Mucosa of gallbladder (tissue), 1 donor: ENCODE measurements at places on chromosomes 7 and 10. TPM values are rescaled to one million over a fixed set of nuclear protein-coding genes. Genes with fewer than 3 reads are reported as not detected.

DNA sequence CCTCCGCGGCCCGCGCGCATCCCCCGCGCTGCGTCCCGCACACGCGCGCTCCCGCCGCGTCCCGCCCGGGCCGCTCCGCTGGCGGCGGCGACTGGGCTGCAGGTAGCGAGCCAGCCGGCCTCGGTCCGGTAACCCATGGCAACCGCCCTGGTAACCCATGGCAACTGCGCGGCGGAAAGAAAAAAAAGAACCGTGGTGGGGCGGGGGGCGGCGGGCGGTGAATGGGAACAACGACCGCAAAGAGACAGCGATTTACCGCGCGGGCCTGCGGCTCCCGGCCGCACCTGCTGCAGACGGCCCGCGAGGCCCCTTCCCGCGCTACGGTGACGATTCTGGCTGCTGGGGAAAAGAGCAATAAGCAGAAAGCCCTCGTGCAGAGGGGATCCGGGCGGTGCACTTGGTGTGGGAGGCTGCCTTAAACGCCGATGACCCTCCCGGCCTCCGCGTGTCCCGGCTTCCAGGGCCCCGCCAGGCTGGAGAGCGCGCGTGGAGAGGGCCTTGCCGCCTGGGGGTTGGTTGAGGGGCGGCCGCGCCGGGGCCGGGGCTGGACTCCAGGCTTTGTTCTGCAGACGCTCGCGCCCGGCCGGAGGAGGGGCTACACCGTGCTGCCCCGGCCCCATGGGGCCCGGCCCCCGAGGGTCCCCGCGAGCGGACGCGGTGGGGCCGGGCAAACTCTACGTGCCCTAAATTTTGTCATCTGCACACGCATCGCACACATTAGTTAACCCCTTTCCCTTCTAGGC lies 84.7 kb downstream of the SNX10 start:
- DNase-seq = no peak

CSTF2T gene
- total RNA-seq = 22.6 TPM

DNA sequence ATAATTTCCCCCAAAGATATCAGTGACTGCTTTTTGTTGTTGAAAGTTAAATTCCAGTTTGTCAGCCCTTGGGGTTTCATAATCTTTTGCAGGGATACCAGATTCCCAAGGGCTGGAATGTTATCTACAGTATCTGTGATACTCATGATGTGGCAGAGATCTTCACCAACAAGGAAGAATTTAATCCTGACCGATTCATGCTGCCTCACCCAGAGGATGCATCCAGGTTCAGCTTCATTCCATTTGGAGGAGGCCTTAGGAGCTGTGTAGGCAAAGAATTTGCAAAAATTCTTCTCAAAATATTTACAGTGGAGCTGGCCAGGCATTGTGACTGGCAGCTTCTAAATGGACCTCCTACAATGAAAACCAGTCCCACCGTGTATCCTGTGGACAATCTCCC lies 3.2 kb downstream of the CYP26A1 start:
- DNase-seq = no peak

GRCh38 chr7:483656-484355 lies 35.8 kb downstream of the PDGFA start:
- no peak for DNase-seq

LIPM gene
- total RNA-seq = not detected

CPN1 gene
- total RNA-seq = not detected

GRCh38 chr10:99975942-99976809 lies 33.6 kb downstream of the DNMBP start:
- no peak for DNase-seq

DNA sequence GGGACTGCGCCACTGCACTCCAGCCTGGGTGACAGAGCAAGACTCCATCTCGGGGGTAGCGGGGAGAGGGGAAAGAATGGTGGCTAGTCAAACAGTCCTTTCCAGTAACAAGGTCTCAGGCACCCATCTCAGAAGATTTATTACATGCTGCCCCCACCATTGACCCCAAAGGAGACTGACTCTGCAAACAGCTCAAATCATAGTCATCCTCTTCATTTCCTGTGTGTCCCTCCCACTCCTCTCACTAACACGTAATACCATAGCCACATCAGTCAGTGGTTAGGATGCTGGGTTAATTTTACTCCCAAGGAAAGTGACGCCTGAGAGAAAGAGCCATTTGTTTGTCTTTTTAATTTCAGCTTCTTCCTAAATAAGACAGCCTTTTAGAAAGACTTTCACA lies 56.6 kb upstream of the BET1 start:
- DNase-seq = no peak

DNA sequence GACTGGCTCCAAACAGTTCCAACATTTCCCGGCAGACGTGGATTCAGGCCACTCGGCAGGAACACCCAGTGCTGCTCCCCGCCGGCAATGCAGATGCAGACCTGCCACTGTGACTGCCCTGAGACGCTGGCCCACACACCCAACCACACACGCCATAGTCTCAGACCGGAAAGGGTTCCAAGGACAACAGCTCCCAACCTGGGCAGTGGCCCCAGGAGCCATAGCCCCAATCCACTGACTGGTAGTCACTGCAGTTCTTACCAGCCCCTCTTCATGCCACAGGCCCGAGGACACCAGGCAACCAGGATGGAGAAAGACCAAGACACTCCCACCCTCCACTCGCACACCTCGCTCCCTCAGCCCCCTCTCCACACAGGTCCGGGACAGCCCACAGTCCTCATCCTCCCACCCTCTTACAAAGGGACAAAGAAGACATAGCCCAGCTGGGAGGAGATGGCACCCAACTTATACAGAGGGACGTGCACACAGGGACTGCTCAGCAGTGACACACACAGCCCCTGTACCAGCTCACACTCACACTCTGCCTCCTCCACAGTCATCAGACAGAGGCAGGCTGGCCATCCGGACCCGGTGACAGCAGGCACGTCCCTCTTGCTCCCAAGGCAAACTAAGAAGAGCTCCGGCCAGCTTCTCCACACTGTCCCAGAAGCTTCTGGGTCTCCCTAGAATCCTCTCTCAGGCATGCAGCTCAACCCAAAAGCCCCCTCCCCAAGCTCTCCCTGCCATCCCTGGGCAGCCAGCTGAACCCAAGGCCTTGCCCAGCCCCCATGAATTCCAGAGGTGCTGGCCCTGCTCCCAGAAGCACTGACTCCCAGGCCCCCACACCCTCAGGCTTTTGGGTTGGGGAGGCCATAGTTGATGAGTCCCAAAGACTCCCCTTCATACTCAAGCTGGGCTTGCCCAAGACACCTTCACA lies 24.8 kb downstream of the KCNH2 start:
- no peak for DNase-seq

PUS7 gene
- total RNA-seq = 5.3 TPM

DNA sequence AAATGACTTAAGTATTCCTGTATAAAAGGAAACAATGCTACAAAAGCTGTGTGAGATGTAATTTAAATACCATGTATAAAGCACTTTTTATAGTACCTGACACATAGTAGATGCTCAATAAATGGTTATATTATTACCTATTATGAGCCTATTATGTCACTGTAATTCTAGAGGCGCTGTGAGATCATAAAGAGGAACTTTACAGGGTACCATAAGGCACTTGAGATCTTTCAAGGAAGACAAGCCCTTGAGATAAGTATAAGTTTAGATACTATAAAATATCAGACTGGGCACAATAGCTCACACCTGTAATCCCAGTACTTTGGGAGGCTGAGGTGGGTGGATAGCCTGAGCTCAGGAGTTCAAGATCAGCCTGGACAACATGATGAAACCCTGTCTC lies 38.3 kb downstream of the PTTG1IP2 start:
- DNase-seq = no peak

GRCh38 chr10:33117230-33117629 lies 159.2 kb upstream of the ITGB1 start:
- no peak for DNase-seq

DNA sequence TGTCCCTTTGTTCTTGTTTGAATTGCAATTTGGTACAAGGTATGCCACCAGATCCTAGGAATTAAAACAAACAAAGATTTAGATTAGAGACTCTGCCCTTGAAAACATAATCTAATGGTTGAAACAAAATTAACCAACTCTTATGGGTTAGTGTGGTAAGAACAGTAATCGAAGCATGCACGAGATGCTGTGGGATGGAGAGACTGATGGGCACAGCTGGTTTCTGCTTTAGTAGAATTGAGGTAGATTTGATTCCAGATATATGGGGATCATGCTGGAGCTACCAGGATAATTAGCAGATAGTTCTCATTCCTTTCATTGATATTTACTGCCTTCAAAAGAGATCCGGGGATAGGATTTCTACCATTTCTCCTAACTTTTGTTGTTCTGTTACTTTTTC lies 20.4 kb upstream of the SEMA4G start:
- DNase-seq = no peak

- no peak for DNase-seq
These were observed 323.5 kb downstream of the PHF14 start for GRCh38 chr7:11297126-11297625.
